ENCODE measurements at places on chromosomes 7 and 10.

- no peak for DNase-seq
Measured at GRCh38 chr7:28823582-28823981, 134.5 kb downstream of the TRIL start.

DNA sequence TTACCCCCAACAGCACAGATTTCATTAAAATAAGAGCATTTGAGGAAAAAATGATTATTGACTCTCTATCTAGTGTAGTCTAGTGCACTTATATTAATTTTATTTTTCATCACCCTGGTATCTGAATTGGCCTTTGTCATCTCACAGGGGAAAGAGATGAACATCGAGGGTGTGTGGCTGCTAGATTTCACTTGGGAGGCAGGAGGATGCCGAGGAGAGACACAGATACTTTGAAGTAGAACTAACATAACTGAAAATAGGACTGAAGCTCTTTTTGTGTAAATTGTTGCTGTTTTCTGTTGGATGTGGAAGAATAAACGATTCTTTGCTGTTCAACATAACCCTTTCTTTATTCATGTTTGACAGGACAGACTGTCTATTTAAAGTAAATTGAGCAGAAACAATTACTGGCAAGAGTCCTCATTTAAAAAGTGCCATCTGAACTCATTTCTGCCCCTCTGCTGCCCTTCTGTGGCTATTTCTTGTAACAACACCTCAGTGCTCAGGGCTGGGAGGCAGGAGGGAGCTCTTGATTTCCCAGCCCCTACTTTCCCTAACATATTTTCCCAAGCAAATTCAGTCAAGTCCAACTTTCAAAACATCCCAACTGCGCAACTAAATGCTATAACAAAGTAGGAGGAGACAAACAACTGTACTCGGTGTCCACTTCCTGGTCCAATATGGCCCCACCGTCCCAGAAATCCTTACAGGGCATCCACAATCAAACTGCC lies 15.6 kb downstream of the LYZL1 start:
- DNase-seq = no peak

GRCh38 chr10:3568392-3568791 lies 216.6 kb downstream of the KLF6 start:
- no peak for DNase-seq

- no peak for DNase-seq
Measured at GRCh38 chr7:110388457-110388856, 702.5 kb upstream of the LRRN3 start.

GRCh38 chr7:101923602-101923985 lies 106.2 kb downstream of the CUX1 start:
- DNase-seq = no peak

- no peak for DNase-seq
Measured at GRCh38 chr7:11009631-11010030, 36.0 kb downstream of the PHF14 start.

DNA sequence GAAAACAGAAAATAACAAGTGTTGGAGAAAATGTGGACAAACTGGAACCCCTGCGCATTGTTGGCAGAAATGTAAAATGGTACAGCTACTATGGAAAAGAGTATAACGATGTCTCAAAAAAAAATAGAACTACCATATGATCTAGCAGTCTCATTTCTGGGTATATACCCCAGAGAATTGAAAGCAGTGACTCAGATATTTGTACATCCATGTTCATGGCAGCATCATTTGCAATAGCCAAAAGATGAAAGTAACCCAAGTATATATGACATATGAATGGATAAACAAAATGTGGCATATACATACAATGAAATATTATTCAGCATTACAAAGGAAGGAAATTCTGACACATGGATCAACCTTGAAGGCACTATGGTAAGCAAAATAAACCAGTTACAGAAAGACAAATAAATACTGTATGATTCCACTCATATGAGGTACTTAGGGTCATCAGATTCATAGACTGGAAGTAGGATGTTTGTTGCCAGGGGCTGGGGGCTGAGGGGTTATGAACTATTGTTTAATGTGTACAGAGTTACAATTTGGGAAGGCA lies 4.9 kb downstream of the NRCAM start:
- DNase-seq = no peak

DNA sequence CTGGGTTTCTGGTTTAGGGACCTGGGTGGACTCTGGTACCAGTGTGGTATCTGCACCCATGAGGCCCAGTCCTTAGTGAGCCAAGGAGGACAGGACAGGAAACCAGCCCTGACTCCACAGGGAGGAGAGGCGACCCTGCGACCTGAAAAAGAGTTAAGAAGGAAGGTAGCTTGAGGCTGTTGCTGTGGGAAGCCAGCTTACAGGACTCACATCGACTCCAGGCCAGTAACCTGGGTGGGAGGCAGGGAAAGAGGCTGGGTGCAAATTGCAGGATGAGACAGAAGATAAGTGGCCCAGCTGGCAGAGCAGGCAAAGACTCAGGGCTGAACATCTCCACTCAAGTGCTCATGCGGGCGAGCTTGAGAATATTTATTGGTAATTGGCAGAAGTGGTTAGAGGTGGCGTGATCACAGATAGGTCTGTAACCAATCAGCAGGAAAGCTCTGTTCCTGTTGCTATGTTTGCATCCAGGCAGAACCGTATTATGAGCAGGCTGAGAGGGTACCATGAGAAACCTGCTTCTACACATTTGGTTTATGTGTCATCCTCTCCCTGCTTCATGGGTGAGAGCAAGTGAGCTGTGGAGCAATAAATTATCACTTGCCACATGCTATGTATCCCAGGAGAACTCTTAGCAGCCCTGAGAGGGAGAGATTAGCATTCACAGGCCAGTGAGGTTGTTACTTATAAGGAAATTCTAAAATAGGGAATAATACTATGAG lies 11.0 kb downstream of the TLL2 start:
- DNase-seq = no peak

DNA sequence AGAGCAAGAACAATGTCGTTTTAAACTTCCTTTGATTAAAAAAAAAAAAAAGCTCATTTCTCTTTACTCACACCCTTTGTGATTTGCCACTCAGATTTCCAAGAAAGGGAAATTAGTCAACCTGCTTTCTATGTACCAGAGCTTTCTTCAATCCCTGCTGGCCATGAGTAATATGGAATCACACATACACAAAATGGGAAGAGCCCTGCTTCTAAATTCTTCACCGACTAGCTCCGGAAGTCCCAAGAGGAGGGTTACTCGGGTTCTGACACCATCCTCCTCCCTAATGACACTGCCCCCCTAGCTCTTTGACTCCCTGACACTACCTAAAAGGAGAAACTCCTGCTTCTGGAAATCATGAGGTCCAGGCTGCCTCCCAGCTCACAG lies 81.8 kb upstream of the SFMBT2 start:
- no peak for DNase-seq

- DNase-seq = no peak
Measured at GRCh38 chr10:44780426-44780825, 130.7 kb upstream of the TMEM72 start.

DNA sequence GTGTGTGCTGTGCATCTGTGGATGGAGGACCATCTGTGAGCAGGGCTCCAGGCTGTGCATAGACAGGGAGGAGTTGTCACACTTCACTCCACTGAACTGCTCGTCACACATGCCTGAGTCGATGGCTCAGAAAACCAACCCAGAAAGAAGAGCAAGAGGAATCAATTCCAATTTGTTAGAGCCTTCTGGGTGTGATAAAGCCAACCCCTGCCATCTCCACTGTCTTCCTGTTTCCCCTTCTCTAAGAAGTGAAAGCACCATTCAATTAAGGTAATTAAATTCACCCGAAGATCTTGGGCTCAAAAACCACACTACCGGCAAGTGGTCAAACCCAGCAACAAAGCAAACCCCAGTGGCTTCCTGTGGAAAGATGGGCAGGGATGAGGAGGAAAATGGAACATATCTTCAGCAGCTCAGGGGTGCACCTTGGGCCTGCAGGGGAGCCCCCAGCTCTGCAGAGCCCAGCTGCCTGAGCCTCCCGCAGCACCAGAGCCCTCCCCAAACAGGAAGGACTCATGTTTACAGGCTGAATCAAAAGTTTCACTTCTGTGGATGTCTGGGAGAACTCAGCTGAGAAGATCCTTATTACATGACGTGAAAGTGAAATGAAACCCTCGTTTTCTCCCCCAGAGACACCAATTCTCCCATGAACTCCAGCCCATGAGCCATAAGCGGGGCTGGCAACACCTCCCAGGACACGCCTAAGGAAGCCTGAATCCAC lies 10.9 kb downstream of the C10orf71 start:
- DNase-seq = no peak

GRCh38 chr7:127885222-127885772 lies 145.9 kb downstream of the LRRC4 start:
- no peak for DNase-seq

DNA sequence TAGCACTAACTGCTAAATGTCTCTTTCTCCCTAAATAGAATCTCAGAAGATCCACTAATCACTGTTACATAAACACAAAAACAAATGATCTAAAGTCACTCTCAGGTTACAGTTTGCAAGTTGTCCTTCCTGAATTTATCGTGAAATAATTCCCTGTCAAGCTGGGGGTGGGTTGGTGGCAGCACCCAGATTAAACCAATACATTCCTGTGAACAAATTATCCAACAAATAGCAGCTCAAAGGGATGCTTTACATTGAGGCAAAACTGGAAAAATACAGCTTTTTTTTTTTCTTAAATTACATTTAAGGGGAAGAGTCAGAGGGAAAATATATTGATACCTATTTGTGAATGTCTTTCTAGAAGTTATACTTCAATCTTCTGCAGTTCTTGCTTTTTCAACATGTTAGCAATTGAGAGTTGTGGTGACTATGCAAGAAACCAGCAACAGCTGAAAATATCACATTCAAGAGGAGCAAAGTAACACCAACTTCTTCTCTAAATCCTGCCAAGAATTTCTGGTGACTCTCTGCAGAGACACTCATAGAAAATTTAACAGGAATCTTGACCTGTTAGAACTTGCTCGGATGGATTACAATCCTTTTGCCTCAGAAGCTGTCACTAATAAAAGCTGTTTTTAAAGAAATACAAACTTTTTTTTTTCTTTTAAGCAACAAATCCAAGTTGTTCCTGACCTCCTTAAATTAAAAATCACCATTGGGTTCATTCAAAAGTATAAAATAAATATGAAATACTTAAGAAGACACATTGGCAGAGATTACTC lies 18.9 kb downstream of the LMOD2 start:
- no peak for DNase-seq

- no peak for DNase-seq
Measured at GRCh38 chr10:42242135-42242805, 396.1 kb downstream of the ZNF33B start.

- DNase-seq = no peak
Measured at GRCh38 chr10:3233486-3233990, 61.0 kb upstream of the PITRM1 start.

- no peak for DNase-seq
Measured at GRCh38 chr7:15609287-15609686, 47.5 kb upstream of the AGMO start.

DNA sequence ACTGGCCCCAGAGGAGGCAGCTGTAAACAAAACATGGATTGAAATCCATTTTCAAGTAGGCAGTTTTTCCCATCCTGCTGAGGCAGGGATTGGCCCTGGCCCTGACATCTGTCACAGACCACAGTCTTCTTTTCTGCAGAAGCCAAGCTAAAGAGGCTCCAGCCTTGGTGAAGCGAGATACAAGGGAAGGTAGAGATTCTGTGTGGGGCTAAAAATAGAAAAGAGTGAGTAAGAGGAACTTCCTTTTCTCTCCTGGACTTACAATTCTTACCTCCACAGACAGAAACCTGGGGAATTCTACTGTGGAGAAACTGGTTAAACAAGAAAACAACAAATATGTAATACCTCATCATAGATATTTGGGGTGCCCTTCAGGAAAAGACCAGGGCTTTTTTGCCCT lies 624.8 kb upstream of the FZD8 start:
- no peak for DNase-seq

DNA sequence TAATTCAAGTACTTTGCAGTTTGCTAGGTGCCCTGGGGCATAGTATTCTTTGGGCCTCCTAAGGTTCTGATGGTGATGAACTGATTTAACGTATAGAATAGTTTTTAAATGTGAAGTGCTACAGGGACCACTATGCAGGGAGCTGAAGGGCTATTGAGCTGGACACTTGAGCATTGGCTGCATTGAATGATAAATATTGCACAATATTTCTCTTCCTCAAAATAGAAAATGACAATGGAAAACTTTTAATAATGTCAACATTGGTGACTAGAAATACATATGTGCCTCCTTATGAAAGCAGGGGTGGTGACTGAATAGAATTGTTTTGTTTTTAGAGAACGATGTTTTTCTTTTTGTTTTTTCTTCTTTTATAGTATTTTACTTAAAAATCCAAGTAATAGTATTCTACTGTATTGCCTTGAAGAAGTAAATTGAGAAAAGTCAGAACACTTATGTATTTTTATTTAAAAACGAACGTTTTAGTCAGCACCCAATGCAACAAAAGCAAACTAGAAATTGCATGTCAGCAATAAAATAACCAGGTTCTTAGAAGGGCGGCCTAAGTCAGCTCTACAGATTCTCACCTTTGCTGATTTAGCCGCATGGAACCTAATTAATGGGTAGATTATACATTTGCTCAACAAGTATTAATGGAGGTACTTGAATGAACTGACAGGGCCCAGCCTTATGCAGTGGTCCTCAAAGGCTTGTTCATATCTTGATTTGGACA lies 244.0 kb upstream of the KLF6 start:
- DNase-seq = no peak

- DNase-seq = no peak
Measured at GRCh38 chr7:138892006-138892630, 89.1 kb downstream of the KIAA1549 start.

GRCh38 chr7:41491883-41492471 lies 210.9 kb downstream of the INHBA start:
- no peak for DNase-seq

DNA sequence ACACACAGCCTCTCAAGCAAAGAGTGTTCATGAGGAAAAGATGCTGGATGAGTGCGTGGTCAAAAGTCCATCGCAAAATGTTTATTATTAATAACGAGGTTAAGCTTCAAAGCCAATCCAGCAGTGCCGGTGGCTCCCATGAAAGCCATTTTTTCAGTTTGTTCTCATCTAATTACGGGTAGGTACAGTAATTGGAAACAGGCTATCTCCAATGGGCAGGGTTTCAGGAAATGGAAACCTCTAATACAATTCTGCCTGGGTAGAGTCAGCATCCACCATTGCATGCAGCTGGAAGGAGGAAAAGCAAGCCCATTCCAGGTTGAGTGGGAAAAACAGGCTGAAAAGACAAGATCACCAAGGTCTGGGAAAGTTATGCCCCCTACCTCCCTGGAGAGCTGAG lies 57.4 kb downstream of the GPAM start:
- no peak for DNase-seq

DNA sequence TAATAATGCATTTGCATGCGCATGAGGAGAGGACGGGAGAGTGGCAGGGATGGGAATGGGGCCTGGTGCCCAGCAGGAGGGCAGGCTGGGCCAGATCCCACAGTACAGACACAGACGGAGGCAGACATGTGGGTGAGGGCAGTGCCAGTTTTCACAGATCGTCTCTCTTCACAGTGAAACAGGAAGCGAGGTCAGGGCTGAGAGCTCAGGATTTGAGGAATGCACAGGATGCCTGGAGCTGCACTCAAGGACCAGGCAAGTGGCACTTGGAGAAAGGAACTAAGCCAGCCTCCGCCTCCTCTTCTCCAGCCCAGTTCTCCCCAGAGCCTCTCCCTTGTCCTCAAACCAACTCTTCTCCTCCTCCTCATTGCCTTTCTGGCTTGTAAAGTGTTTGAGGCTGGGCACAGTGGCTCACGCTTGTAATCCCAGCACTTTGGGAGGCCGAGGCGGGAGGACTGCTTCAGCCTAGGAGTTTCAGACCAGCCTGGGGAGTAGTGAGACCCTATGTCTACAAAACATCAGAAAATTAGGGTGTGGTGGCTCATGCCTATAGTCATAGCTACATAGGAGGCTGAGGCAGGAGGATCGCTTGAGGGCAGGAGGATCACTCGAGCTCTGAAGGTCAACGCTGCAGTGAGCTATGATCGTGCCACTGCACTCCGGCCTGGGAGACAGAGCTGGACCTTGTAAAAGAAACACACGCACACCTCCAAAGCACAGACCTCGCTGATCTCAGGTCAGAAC lies 115.2 kb downstream of the HIP1 start:
- no peak for DNase-seq
